ENCODE measurements at places on chromosomes 4 and X.

- DNase-seq: no peak
Observed at GRCh38 chr4:107509615-107510014, 210.4 kb downstream of the PAPSS1 start.

DNA sequence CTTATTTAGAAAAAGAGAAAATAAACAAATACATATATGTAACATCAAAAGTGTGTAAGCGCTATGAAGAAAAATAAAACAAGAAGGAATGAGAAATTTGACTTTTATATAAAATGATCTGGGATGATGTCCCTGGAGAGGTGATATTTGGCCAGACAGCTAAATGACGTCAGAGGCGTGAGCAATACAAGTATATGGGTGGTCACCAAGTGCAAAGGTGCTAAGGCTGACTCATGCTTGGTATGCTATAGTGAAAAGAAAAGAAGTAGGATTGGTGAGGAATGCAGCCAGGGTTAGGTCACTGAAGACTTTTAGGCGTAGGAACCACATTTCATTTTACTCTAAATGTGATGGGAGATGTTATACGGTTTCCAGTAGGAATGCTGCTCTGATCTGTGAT, 1049.1 kb upstream of the TENM3 start:
- no peak for DNase-seq

- no peak for DNase-seq
Observed at GRCh38 chrX:11888421-11888820, 130.4 kb downstream of the MSL3 start.

GRCh38 chrX:110086162-110086915, 83.4 kb downstream of the TMEM164 start:
- DNase-seq: no peak

DNA sequence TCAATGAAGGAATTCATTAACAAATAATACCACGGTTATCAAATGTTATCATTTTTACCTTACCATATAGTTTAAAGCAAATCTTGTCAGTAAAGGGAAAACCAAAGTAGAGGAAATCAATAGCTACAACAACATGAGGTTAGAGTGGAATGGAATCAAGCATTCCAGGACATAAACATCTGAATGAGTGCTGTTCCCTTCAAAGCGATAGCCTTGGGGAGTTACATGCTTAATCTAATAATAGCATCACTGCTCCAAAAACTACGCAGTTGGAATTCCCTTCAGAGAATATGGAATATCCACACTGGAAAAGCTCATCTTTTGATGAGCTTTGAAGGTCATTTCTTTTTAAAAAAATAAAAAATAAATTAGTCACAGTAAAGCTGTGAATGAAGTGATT, 31.2 kb downstream of the PDE5A start:
- no peak for DNase-seq

GRCh38 chr4:115334736-115335411, 221.5 kb upstream of the NDST4 start:
- DNase-seq: no peak

DNA sequence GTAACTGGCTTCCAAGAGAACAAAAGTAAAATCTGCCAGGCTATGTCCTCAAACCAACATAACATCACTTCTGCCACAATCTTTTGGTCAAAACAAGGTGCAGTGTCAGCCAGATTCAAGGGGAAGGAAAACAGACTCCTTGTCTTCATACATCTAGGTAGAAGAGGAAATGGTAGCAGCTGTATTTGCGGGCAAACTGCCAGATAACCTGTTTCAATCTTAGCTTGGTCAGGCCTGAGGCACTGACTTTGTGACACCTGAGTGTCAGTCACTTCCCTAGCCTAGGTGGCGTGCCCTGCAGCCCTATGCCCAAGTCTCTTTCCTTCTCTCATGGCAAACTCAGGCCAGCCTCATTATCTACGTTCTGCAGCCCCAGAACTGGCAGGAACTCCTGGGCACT, 146.2 kb upstream of the JADE1 start:
- DNase-seq: no peak

- no peak for DNase-seq
Observed at GRCh38 chr4:20289782-20290181, 38.1 kb downstream of the SLIT2 start.

- DNase-seq: no peak
Observed at GRCh38 chrX:70183091-70183490, 5.8 kb downstream of the DGAT2L6 start.

GRCh38 chr4:182409271-182409670, 166.1 kb downstream of the TENM3 start:
- no peak for DNase-seq

DNA sequence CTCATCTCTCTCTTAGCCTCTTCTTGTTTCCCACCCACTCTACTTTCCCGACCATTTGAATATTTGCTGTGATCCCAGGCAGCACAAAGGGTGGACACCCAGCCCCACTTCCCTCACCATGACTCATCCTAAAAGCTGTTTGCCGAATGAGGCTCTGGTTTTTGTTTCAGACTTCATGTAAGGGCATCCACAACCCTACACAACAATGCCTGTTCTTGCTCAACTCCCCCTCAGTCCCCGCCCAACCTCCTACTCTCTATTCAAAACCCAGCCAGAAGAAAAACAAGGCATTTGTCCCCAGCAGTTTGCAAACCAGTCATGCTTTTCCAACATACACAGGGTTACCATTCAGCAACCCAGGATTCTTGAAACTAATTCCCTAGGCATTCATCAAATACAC, 516.5 kb upstream of the CNKSR2 start:
- DNase-seq: no peak

DNA sequence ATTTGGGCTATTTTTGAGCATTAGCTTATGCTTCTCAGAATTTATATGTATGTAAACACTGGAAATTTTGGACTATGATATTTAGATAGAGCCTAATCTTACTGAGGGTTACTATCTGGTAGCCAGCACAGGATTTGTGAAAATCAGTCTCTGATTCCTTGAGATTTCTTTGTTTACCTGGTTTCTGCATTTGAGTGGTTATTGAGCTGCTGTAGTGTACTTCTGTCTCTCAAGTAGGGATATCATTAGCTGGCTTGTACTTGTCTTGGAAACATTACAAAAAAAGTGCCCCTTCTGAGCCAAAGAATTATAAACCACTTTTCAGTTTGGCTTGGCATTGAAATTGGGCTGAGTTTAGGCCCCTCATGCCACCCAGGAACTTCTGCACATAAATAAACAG, 49.7 kb downstream of the TLL1 start:
- DNase-seq: no peak

GRCh38 chrX:152904151-152905080, 6.5 kb downstream of the ZNF185 start:
- DNase-seq: no peak

DNA sequence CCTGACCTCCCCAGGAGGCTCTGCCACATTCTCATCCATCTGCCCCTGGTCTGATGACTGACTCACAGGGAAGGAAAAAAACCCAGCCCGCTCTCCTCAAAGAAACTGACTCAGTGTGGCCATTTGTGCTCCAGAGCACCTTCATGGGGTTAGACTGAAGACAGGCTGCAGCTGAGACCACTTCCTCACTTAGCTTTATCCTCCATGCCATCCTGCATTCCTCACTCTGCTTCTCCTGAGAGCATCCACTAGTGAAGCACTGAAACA, 35.9 kb upstream of the HPSE start:
- DNase-seq: no peak

DNA sequence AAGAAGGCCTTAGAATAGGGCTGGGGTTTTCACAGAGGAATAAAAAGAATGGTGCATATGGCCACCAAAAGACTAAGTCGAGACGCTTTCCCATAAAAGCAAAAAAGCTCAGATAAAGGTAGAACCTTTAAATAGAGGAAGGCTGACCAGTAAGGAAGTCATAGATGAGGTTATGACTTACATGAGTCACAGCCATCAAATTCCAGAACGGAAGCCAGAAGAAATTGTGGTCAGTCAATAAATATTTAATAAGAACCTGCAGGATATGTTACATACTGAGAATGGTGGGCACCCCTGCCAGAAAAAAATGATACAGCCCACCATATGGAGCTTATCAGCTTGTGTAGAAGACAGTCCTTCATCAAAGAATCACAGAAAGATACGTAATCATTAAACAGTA, 120.1 kb downstream of the MANBA start:
- no peak for DNase-seq

DNA sequence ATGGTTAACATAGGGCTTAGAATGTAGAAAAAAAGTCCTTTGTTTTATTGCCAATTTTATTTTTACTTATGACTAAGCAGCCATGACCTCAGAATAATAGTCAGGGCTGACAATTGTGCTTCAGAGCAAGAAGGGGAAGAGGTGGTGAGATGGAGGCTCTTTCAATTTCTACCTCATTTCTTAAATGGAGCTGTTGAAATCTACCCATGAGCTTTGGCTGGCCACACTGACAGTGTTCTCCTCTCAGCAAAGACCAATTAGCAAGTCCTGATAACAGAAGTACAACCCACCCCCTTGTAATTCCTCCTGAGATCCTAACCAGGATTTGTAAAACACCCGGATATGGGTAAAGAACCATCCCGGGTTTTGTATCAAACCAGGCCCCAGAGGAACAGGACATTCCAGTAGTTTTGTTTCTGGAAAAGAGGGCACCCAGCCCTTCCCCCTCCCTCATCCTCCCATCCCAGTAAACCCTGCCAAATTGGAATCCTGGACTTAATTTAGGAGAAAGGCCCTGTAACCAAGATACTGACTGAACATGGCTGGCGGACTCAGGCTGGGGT, at the start of gene HEPH:
Gene HEPH (plus strand): TSS at position 399 of the 563 bp plus-strand sequence. CDS start 6,324 bp downstream, outside the sequence.
- DNase-seq: no peak

- no peak for DNase-seq
Observed at GRCh38 chrX:73289039-73289438, 74.4 kb upstream of the NAP1L2 start.

- no peak for DNase-seq
Observed at GRCh38 chr4:82718162-82718940, 80.2 kb downstream of the SCD5 start.

GRCh38 chrX:32397562-32398216, 813.7 kb downstream of the DMD start:
- no peak for DNase-seq

Data from stimulated activated CD8-positive, alpha-beta memory T cell treated with anti-CD3 and anti-CD28 coated beads, Interleukin-4, amount 100 ng/mL, for 1 hour (primary cell).